NCI-H1048 (cell line): ENCODE measurements at places on chromosomes 7 and 10.

GRCh38 chr7:47600199-47601118, 18.5 kb upstream of the TNS3 start:
- DNase-seq, result no peak

DNA sequence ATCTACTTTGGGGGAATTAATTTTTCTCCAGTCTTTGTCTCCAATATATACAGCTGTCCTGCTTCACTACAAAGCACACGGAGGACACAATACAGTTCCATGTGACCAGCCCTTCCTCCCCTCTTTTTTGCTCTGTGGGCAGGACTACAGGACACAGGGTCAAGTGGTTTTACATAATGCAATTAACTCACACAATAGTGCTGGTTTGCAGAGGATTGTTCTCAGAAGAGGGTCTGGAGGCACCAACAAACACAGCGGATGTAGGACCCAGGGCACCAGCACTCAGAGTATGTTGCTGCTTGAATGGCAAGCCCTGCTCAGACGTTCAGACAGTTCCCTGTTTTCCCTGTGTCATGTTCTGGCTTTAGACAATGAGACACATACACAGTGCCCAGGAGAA, 52.0 kb upstream of the NPTX2 start:
- DNase-seq, result no peak

DNA sequence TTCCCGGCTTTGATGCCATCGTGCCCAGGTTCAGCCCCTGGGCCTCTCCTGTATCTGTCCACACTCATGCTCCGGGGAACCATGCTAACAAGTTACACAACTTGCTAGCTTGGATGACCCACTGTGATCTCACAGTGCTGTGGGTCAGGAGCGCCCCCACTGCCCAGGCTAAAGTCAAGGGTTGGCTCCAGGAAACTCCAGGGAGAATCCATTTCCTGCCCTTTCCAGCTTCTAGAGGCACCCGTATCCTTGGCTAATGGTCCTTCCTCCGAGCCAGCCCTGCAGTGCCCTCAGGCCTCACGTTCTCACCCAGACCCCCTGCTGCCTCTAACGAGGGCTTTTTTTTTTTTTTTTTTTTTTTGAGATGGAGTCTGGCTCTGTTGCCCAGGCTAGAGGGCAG, 19.5 kb downstream of the AMZ1 start:
- DNase-seq, result no peak

- no peak for DNase-seq
These were observed 66.9 kb downstream of the STK17A start for GRCh38 chr7:43649755-43650274.

- no peak for DNase-seq
These were observed 27.9 kb downstream of the RALA start for GRCh38 chr7:39651265-39651664.

GRCh38 chr10:97593421-97593820, 3.9 kb downstream of the C10orf62 start:
- DNase-seq, result no peak

GRCh38 chr7:45055016-45055415, 33.8 kb downstream of the NACAD start:
- no peak for DNase-seq
